ENCODE measurements at places on chromosomes 7 and 10.

DNA sequence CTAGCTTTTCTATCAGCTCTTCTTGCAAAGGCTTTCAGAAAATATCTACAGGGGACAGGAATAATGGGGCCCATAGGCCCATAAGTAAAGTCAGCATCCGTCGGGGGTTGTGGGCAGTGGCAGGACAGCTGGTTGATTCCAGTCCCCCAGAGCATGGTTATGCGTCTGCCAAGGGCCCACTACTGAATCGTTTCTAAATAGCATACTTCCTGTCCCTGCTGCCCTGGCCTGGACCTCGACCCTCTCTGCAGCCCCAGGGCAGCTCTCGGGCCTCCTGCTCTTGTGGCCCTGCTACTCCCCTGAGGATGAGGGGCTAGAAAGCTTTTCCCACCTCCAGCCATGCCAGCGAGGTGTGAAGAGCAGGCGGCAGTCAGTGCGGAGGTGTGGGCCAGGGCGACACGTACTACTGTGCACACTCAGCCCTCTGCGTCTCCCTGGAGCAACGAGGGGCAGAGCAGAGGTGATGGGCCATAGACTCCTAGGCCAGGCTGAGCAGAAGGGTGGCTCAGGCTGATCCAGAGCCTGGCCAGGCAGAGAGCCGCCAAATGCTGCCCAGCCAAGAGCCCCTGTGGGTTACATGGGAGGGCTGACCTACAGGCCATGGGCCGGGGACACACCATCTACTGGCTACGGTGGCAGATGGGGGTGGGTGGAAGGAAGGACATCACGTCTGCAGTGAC is 4.7 kb upstream of the OPN4 start:
- DNase-seq = no peak

DNA sequence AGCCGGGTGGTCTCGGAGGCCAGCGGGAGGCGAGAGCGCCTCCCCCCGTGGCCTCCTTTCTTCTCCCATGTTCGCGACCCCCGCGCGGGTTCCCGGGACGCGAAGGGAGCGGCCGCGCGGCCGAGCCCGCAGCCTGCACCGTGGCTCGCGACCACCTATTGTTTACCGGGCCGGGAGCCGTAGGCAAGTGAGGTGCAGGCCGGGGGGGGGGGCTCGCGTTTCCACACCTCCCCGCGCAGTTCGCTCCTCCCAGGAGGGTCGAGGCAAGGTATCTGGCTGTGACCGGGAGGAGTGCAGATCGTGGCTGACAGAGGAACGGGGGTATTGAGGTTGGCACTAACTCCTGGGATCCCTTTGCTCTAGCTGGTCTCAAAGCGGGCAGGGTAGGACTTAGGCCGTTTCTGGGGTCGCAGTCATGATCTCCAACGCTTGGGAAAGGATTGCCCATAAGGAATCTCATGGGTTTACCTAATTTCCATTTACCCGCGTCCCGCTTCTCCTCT is 734 bp downstream of the PTPN12 start:
- DNase-seq = no peak

- DNase-seq = no peak
Observed at GRCh38 chr7:155580367-155580766, 34.0 kb upstream of the CNPY1 start.

GRCh38 chr7:71480791-71481190 is 348.8 kb downstream of the GALNT17 start:
- DNase-seq = no peak

DNA sequence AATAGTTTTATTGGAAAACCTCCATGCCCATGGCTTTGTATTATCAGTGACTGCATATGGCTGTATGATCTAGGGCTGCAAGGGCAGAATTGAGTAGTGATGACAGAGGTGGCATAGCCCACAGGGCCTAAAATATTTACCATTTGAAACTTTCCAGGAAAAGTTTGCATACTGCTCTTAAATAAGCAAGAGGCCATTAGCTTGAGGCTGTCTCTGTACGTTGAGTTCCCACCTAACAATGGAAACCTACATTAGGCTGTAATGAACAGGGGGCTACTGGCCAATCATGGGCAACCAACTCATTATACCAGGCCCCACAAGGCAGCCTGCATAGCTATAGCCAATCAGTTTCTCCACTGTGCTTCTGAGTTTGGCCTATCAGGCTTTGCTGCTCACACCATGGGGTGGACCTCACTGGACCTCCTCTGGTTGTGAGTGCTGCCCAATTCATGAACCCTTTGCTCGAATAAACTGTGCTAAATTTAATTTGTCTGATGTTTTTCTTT is 673 bp upstream of the ST8SIA6 start:
- no peak for DNase-seq

DNA sequence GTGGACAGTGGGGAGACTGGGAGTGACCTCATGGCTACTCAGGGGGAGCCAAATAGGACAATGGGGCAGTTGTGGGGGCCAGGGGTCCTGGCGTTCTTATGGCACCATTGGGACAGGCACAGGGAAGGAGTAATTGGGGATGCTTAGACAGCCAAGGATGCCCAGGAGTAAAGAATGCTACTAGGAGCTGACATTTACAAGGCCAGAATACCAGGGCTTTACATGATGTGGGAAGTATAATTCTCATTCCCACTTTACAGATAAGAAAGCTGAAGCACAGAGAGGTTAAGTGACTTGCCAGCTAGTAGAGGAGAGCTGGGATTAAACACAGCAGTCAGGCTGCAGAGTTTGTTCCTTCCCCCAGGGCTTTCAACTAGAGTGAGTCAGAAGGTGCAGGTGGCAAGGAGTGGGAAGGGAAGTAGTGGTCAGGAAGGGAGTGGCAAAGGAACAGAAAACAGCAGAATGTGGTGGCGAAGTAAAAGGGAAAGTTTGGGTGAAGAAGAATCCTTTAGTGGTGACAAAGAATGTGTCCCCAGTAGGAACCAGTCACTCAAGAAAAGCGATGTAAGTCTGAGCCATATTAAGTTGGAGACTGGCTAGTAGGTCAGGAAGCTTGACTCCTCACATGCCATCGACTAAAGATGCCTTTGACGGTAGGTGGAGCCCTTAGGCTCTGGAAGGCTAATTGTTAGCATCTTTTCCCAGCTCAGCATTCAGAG is 32.8 kb downstream of the CPVL start:
- DNase-seq = peak; percentile 63

DNA sequence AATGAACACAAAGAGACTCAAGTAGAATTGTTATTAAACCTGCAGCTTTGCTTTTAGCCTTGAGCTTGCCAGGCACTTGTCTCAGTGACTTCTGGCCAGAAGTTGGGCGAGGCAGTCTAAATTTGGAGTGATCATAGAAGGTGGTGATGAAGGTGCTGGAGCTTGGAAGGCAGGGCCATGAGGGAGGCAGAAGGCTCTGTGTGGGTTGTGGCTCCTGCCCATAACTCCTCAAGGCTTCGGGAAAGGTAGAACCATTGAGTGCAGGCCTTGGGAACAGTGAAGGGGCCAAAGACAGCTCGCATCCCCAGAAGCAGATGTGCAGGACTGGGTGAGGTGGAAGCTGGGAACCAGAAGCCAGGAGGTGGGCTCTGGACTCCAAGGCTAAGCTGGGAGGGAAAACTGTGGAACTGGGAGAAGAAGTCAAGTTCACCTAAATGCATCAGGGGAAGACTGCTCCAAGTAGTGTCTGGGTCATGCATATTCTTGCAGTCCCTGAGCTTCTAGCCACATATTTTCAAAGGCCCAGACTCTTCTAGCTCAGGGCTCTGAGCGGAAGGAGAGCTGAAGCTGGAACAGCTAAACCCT is 111.1 kb upstream of the HABP2 start:
- no peak for DNase-seq

DNA sequence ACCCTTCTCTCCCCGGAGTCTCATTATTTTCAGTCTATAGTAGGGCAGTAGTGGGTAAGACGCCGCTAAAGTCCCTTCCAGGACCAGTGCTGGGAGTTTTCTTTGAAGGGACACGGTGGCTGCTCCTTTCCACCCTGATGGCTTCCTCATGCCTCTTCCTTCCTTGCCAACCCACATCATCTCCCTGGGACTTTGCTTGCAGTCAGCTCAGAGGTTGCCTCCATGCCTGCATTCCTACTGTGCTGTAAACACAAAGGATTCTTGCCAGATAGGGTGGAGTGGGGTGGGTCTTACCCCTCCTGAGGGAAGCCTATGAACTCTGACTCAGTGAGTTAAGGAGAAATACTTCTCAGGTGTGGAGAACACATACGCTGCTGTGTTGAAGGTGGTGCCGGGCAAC is 59.9 kb upstream of the IGFBP3 start:
- DNase-seq = no peak

DNA sequence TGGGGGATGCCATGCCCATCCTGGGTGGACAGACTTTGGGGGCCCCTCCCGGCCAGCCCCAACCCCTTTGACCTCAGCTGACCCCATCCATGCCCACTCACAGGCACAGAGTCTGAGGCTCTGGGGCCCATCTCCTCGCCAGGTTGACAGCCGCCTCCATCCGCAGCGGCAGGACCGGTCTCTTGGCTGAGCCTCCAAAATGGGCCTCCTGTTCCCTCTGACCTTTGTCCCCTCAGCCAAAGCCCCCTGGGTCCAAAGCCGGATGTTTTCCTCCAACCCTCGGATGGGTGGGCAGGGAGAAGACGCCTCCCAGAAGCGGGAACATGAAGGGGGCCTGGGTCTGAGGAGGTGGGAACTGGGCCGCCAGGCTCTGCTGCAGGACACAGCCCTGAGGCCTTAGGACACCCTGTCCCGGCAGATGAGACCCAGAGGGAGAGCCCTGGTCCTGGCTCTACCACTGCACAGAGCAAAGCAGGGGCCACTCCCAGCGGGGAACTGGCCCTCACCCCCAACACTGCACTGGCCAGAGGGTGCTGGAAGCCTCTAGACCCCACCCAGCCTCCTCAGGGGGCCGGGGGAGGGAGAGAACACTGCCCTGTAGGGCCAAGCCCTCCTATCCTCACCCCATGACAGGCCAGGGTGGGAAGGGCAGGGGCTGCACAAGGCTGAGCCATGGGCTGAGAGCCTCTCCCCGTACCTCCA is 12.6 kb downstream of the PDGFA start:
- no peak for DNase-seq

GRCh38 chr10:110827875-110828274 is 43.9 kb upstream of the PDCD4 start:
- DNase-seq = no peak

- no peak for DNase-seq
Observed at GRCh38 chr7:47720141-47720906, 138.4 kb upstream of the TNS3 start.

DNA sequence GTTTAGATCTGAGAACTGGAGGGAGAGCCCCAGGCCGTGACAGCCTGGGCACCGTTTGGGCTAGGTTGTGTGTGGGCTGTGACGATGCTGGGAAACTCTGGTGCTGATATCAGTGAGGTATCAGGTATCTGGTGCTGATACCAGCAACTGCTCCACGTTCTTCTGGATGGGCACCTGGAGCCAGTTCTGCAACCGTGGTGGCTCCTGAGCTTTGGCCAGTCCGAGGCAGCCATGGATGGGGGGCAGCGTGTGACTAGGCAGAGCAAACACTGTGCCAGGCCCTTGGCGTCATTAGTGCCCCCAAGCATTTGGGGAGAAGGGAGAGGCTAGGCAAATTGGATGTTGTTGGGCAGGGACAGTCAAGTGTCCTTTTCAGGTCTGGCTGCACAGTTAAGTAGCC is 57.9 kb downstream of the ZNF467 start:
- no peak for DNase-seq

DNA sequence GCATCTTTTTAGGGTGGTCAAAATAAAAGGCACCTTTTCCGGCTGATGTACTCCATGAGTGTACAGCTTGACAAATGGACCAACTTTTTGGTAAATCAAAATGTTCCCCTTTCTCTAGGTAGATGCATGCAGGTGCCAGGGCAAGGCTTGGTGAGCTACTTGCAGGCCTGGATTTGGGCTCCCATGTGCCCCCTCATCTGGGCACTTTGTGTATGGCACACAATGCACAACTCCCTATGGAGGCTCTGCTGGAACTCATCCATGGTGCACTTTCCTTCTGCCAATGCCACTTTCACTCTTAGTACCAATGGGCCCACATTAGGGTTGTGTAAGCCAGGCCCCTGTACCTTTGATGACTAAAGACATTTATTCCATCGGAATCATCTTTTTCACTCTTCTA is 300.8 kb downstream of the SDHAF3 start:
- no peak for DNase-seq

DNA sequence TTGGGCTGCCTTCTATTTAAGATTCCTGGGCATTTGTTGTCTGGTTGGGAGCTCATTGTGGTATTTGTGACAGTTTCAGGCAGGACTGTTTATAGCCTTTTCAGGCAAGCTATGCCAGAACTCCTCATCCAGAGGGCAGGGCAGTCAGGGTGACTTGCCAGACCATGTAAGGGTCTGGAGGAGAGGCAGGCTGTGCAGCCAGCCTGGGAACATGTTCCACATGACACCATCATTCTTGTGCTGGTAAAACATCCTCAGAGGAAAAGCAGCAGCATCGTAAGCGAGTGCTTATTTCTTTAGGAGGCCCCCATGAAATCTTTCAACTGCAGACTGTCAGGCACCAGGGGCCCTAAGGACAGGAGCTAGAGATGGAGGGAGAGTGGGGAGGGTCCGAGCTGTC is 44.0 kb upstream of the SORBS1 start:
- no peak for DNase-seq

GRCh38 chr10:26361351-26361750 is 76.8 kb upstream of the APBB1IP start:
- DNase-seq = no peak

DNA sequence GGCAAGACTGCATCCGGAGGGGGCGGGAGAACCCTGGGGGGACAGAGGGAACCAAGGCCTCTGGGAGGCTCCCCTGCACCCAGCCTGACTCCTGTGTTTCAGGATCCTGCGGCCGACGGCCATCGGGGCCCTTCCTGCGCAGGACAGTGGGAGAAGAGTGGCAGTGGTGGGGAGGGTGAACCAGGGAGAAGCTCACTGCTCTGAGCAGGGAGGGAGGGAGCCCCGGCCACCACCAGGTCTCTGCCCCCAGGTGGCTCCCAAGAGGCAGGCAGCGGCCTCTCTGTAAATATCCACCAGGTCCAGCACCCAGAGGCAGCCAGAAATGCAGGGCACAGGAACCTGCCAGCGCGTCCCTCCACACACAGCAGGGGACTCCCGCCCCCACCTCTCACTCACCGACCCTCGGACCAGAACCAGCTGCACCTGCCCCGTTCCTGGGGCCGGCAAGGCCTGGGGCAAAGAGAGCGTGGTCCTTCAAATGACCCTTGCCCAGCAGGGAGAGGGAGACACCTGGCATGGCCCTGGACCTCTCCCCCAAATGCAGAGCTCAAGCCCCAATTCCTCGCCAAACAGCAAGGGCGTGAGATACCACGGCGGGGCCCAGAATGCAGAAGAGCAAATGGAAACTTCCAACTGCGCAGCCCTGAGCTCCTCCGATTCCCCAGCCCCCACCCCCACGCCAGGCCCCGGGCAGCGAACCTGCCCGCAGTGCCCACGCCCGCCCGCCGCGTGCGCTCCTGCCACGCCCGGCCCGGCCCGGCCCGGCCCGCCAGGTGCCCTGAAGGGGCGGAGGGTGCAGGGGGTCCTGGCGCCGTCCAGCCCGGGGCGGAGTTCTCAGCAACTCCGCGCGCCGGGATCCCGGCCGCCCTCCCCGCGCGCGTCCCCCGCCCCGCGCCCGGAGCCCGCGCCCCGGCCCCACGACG is 805 bp downstream of the RASGEF1A start:
- DNase-seq = no peak
